GF-D8 (cell line): ENCODE measurements at places on chromosomes 13 and 19.

DNA sequence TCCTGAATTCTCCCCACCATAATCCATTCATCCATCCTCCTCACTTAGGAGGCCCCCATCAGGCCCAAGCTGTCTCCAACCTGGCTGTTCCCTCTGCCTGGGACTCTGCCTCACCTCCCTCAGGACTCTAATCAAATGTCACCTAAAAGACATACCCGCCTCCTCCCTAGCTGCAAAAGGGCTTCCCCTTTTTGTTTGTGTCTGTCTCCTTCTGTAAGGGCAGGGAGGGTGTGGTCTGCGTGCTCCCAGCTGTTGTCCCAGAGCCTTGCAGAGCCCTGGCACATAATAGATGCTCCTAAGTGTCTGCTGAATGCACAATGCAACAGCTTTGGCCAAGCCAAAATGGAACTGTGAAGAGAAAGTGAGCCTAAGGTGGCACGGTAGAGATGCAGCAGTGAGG, 4.4 kb downstream of the TRIR start:
- DNase-seq, result no peak

DNA sequence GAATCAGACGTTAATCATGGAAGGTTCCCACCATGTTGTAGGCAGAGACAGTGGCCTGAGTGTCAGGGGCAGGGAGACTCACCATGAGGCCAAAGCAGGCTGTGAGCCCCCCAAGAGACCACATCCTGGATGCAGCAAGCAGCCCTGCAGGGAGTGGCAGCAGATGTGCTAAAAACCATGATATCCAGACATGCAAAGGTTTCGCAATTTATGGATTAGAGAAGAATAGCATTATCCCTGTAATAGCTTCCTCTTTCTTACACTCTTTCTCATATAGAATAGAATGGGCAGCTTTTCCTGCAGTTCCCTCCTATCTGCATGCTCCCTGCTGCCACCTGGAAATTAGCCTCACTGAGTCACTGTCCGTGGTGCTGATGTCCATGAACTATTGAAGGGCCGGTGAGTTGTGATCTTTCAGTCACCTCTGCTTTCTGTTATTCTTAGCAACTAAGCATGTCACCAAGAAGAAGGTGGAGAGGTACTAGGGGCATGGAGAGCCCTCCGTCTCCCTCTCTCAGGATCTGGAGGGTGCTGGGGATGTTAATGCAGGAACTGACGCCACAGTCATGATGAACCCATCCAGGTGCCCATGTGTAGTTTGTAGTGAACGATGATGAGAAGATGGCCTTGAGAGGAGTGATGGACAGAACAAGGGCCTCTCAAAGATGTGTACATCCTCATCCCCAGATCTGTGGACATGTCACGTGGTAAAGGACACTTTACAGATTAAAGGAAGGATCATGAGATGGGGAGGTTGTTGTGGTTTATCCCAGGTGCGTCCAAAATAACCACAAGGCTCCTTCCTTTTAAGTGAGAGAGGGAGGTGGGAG, 9.9 kb downstream of the CEACAM4 start:
- no peak for DNase-seq

DNA sequence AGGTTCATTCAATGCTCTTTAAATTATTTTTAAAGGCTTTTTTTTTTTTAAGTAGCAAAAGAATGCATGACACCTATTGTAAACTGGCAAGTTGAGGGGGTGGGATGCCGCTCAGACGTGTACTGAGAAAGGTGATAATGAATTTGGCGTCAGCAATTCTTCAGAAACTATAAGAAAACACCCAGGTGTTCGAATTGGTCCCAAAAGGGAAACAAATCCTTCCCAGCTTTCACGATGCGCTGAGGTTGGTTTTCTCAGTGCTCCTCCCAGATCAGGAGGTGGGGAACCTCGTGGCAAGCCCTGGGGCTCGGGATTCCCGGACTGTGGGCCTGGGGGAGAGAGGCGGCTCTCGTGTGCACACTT, 543 bp upstream of the FAM124A start:
- no peak for DNase-seq

GRCh38 chr13:107847406-107847805, 367.9 kb downstream of the LIG4 start:
- no peak for DNase-seq

GRCh38 chr19:38005224-38005614, 98.2 kb downstream of the SIPA1L3 start:
- DNase-seq, result no peak

DNA sequence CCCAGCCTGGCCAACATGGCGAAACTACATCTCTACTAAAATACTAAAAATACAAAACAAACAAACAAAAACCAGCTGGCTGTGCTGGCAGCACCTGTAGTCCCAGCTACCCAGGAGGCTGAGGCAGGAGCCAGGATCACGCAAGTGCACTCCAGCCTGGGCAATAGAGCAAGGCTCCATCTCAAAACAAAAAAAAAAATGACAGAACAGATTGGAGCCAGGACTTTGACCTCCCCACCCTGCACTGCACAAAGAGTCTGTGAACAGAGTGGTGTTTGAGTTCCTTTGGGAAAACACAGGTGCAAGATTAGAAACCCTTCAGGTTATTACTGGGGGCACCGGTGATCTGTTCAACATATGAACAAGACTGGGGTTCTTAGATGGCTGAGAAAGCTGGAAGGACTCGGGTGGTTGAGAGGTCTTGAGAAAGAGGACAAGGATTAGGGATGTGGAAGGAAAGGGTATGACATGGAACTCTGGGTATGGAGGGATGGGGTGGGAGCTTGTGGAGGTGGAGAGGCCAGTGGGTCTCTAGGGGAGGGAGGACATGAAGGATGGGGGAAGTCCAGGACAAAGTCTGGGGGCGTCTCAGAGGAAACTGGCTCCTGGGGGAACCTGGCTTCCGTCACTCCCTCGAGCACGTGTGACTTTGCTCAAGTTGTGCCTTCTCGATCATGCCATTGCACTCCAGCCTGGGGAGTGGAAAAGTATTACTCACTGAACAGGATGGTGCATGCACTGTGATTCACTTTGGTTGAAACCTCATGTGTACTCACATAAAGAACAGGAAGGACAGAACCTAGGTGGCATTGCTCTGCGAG, 25.9 kb downstream of the RCN3 start:
- no peak for DNase-seq

- DNase-seq, result no peak
Observed at GRCh38 chr13:59721926-59722910, 441.5 kb downstream of the DIAPH3 start.

DNA sequence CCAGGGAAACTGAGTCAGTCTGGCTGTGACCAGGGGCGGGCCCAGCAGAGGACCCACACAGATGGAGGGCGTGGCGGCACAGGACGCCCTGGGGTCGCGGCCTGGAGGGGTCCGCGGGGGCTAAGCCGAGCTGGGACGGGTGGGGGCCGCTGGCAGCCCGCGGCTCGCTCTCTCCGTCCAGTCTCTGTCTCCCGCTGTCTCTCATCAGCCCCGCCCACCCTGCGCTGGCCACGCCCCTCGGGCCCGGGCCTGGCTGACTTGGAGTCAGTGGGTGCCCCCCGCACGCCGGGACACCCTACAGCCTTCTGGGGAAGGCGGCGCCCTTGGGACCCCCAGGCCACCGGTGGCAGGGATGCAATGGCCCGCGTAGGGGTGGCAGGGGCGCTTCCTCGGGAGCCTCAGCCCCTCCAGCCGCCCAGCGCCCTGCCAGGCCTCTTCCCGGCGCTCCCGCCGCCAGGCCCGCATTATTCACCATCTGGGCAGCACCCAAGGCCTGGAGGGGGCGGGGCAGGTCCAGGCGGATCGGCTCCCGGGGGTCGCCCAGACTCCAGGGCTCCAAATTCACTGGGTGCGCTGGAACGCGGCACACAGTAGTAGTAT, at the start of gene TBXA2R:
TBXA2R (minus strand) TSS at position 186 of the 600 bp plus-strand sequence. CDS start 6,241 bp downstream, outside the sequence.
- DNase-seq, result peak; percentile 13

DNA sequence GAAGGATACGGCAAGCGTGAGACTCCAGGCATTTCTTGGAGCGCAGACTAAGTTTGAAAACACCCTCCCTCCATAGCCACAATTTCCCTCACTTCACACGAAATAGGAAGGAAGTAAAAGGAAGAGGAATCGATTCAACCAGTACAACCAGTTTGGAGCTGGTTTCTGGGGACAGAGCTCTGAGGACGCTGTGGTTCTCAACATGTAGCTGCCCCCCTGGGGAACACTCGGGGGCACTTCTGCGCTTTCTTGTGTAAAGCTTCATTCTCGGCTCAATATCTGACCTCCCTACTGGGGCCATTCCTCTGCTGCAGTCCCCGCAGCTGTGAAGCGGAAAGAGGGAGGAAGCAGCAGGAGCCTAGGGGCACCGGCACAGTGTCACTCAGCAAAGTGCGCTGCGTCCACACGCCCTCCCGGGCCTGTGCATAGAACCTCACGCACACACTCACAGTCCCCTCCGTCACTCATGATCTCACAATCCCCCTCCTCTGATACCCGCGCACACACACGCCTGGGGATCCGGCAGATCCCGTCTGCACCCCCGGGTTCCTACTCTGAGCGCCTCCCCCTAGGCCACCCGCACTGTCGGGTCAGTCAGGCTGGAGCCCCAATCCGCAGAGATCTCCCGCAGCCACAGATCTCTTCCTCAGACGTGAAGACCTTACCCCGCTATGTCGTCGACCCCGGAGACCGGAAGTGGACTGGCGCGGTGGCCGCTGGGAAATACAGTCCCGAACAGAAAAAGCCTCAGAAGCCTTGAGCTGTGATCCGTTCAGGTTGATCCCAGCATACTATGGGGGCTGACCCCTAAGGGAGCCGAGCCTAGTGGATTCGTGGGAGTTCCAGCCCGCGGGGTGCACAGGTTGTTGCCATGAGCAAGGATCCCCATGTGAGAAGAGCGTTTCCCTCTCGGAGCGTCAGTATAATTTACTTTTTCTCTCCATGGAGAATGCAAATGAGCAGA, at the start of gene ZNF780A:
ZNF780A (minus strand) TSS at position 703 of the 964 bp plus-strand sequence. CDS start 6,190 bp downstream, outside the sequence.
- DNase-seq, result peak; percentile 65

GRCh38 chr13:100594731-100595130, 6.1 kb upstream of the GGACT start:
- DNase-seq, result no peak

DNA sequence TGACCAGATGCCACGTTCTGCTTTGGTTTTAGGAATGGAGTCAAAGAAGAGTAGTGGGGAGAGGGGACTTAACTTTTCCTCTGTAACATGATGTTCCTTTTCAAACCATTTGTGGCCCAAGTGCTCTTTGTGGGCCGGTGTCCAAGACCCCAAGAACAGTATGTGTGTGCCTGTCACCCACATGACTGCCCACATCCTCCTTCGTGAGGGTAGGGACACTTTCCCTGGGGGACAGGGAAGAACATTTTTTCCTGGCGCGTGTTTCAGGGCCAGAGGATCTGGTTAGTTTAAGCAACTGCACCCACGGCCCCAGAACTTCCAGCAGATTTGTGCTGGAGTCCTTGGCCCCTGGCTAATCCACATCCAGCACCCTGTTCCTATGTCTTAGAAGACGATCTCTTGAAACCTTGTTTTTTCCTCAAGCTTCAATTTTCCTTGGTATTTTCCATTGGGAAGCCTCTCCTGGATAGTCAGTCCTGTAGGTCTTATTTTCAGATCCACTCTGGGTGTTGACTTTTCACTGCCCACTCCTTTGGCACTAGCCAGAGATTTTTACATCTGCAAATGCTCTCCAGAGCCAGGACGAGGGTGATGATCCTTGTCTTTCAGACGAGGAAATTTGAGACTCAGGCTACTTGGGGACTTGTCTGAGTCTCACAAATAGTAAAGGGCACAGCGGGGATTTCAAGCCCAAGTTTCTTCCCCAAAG, 10.8 kb upstream of the CCDC97 start:
- no peak for DNase-seq

DNA sequence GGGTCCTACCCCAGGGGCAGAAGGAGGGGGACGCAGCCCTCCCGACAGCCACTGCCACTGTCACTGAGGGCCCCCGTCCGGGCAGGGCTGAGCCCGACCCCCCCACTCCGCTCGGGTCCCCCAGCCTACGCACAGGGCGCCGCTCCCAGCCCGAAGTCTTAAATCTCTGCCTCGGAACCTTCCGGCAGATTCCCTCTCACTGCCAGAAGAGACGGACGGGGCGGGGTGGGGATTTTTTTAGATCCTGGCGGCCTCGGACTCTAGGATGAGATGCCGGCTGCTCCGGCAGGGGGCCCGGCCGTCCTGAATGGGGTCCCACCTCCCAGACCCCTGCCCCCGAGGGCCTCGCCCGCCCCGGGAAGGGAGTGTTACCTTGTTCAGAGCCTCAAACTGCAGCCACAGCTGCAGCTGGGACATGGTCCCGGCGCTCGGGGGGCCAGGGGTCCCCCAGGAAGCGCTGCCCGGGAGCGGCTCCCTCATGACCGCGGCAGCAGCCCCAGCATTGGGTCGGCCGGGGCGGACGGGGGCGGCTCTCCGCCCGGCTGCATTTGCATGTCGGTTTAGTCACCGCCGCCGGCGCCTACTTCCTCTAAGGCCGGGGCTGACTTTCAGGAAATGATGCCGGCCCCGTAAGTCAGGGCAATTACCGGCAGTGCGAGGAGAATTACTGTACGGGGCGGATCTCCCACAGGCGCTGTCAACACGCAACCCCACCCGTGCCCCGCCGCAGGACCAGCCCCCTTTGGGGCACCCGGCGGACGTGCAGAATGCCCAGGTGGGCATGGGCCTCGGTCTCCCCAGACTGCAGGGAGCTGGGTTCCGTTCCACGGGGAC, 28.1 kb downstream of the GPX4 start:
- DNase-seq, result peak; percentile 46

- DNase-seq, result no peak
Observed at GRCh38 chr13:113125506-113126264, 3.1 kb downstream of the F10 start.

DNA sequence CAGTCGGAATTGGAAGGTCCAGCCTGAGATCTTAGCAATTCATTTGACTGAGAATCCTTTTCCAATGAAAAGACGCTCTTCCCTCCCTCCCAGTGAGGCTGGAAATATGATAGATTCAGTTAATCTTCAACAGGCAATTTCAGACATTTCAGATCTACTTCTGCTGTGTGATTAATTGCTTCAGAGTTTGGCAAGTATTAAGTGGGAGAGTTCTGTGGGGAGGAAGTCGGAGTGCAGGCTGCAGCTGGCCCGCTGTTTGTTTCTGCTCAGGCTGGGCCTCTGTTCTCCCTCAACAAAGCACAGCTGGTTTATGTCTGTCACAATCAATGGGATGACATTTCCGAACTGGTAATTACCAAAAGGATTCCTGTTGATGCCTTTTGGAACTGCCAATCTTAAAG, 178.2 kb downstream of the NDFIP2 start:
- DNase-seq, result no peak

GRCh38 chr13:94400874-94401273, 78.6 kb downstream of the DCT start:
- no peak for DNase-seq

- DNase-seq, result no peak
Observed at GRCh38 chr19:31175564-31176348, 173.5 kb downstream of the TSHZ3 start.
